ENCODE measurements at places on chromosomes 12 and 14. TPM values are rescaled to one million over a fixed set of nuclear protein-coding genes. Genes with fewer than 3 reads are reported as not detected.

Gene ACSS3
- polyA plus RNA-seq, result 10.6 TPM

Gene EFS
- polyA plus RNA-seq, result 42.7 TPM

Gene TMEM132C
- 23.4 TPM for polyA plus RNA-seq

Gene TEX22
- 4.8 TPM for polyA plus RNA-seq

Gene TIMELESS
- 24.8 TPM for polyA plus RNA-seq

Gene MORN3
- polyA plus RNA-seq, result 6.1 TPM

Gene CPNE6
- polyA plus RNA-seq, result 14.1 TPM

Gene SERPINA6
- not detected for polyA plus RNA-seq
